ENCODE measurements at places on chromosomes 11 and 22.

GRCh38 chr22:44128958-44129618 lies 51.6 kb upstream of the PARVG start:
- DNase-seq, result no peak

- no peak for DNase-seq
Measured at GRCh38 chr11:129435499-129436245, 60.0 kb downstream of the BARX2 start.

DNA sequence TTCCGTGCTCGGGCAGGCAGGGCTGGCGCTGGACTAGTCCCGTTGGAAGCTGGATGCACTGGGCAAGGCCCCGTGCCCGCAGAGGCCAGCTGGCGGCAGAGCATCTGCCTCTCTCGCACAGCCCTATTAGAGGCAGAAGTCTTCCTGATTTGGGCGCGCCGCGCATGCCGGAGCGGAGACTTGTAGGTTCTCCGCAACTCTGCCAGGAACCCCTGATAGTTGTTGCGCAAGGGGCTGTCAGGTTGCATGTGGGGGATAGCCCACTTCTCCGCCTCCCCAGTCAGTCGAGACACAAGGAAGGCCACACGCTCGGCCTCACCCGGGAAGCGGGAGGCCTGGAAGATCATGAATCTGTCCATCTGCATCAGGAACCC lies 1.2 kb downstream of the RTL6 start:
- no peak for DNase-seq

- DNase-seq, result no peak
Measured at GRCh38 chr11:115164774-115165173, 339.4 kb downstream of the CADM1 start.

DNA sequence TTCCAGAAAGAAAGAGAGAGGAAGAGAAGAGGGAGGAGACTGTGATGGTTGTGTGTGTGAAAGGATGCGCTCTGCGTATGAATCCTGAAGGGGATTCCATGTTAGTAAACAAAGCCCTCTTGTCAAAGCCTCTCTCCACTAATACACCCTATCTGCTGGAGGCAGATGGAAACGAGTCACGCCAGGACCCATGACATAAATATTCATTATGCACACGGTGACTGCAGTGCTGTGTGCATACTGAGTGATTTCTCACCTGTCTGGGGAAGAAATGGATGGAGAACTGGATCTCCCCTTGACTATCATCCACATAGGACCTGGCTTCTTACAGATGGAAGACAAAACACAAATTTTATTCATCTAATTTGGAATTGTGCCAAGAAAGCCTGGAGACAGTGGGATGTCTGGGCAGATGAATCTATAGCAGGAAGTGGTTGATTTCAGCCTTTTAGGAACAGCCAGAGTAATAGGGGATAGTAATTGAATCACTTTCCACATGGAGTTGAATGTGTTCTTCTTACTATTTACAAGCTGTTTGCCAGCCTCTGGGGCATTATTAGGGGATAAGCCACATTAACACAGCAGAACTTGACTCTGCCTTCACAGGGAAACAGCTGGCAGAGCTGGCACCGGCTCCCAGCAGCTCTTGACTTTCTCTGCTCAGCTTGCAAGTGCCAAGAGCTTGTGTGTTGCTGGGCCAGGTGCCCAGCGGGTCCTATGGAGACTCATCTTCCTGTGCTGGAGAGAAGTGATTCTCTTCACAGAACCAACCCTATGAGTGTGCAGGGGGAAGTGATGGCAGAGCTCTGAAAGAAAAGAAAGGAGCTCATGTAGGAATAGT lies 9.0 kb downstream of the MTNR1B start:
- DNase-seq, result peak; percentile 16

GRCh38 chr11:10747733-10748132 lies 3.3 kb upstream of the CTR9 start:
- DNase-seq, result no peak

GRCh38 chr22:49849161-49850020 lies 4.3 kb upstream of the ZBED4 start:
- no peak for DNase-seq

GRCh38 chr11:21924262-21924661 lies 268.6 kb upstream of the ANO5 start:
- no peak for DNase-seq

- DNase-seq, result peak; percentile 44
Measured at GRCh38 chr22:35380537-35381423, at the start of gene HMOX1. TSS of gene HMOX1 (plus strand) at chr22:35381096. CDS start at chr22:35381174, 78 bp downstream.

GRCh38 chr11:73439002-73439843 lies 63.0 kb downstream of the RELT start:
- no peak for DNase-seq

- no peak for DNase-seq
Measured at GRCh38 chr22:43475549-43476076, 63.8 kb downstream of the MPPED1 start.

DNA sequence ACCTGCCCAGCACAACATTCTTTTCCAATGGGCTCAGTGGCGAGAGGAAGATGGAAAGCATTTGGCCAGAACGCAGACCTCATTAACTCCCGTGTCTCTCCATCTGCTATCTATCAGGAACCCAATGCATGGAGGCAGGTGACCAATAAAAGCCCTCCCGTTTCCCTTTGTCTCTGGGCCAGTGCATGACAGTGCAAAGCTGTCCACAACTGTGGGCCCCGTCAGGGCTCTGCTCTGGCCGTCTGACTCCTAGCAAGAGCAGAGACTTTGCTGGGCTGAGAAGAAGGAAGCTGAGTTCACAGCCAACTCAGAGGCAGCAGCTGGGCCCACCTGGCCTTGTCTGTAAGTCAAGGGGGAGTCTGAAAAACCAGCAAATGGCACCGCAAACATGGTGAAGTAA lies 177.8 kb downstream of the TENM4 start:
- no peak for DNase-seq

DNA sequence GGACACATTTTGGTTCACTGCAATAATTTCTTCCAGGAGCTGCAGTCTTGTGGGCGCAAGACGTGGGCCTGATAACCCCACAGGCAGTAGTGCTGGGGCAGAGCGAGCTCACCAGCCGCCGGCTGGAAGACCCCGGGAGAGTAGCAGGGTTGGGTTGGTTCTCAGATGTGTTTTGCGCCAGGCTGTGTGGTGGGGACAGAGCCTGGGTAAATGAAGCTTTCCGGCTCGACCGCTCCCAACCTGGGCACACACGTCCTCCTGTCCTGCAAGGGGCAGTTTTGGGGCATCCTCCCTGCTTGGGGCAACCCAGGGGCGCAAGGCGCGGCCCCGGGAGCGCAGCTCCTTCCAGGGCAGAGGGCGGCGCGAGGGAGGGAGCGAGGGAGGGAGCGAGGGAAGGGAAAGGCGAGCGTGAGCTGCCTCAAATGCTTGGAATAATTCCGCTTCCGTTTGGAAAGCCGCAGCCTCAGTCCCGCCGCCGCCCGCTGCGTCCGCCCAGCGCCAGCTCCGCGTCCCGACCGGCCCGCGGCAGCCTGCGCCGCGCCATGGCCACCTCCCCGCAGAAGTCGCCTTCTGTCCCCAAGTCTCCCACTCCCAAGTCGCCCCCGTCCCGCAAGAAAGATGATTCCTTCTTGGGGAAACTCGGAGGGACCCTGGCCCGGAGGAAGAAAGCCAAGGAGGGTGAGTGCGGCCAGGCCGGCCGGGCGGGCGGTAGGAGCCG lies at the start of gene PARVA:
PARVA (plus strand) TSS at position 466 of the 718 bp plus-strand sequence; CDS start at position 543, 77 bp downstream.
- no peak for DNase-seq

DNA sequence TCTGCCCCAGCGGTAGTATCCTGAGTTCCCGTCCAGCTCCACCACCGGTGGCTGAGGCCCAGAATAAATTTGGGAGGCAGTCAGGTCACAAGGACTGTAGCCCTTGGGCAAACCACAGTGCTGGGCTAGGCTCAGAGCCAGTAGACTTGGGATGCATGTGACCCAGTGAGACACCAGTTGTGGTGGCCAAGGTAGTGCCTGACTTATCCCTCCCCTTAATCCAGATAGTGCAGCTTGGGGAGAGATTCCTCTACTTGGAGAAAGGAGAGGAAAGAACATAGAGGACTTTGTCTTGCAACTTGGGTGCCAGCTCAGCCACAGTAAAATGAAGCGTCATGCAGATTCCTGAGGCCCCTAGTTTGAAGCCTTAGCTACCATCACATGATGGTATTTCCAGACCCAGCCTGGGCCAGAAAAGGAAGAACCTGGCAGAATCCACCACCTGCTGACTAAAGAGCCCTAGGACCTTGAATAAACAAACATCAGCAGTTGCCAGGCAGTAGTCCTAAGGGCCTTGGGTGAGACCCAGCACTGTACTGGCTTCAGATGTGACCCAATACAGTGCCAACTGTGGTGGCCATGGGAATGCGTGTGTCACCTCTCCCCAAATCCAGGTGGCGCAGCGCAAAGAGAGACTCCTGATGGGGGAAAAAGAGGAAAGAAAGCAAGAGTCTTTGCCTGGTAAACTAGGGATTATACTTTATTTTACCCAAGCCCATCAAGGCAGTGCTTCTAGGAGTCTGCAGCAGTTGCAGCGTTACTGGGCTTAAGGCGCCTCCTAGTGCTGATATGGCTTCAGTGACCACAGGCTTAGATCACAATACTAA lies 17.0 kb upstream of the DDX10 start:
- peak; percentile 32 for DNase-seq

- DNase-seq, result no peak
Measured at GRCh38 chr11:31160504-31161422, 208.8 kb downstream of the DCDC1 start.

GRCh38 chr11:112226831-112227401 lies 688 bp downstream of the PTS start:
- peak; percentile 14 for DNase-seq

DNA sequence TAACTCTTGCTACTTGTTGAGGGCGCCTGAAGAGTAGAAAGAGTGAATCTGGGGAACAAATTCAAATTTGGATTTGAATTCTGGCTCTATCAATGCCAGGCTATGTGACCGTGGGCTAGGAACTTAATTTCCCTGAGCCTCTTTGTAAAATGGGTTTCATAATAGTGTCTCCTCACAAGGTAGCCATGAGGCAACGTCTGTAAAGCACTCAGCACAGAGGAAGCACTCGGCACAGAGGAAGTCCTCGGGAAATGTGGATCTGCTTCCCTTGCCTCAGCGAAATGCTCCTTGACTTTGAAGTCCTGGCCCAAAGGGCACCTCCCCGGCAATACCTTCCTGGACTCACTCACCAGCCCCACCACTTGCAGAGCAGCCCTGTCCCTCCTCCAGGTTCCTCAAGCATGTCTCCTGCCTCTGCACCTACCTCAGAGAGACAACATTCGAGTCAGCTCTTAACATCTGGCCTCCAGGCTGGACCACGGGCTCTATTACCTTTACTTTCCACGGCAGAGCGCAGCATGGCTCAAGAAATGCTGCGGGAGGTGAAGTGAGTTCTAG lies 17.7 kb downstream of the CD6 start:
- DNase-seq, result no peak

DNA sequence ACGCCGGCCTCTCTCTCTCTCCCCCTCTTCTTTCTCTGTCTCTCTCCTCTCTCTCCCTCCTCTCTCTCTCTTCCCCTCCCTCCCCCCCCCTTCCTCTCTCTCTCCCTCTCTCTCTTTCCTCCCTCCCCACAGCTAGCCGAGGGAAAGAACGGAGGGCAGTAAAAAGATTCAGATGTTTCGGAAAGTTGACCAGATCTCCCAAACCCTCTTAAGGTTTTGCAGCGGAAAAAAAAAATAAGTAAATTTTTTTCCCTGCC lies 195 bp upstream of the ALX4 start:
- DNase-seq, result no peak

- DNase-seq, result no peak
Measured at GRCh38 chr11:128299132-128299726, 288.1 kb downstream of the ETS1 start.

- DNase-seq, result no peak
Measured at GRCh38 chr11:120054016-120054752, 83.7 kb downstream of the TRIM29 start.

- DNase-seq, result peak; percentile 20
Measured at GRCh38 chr11:60310407-60310998, 16.6 kb upstream of the MS4A6E start.

- DNase-seq, result no peak
Measured at GRCh38 chr11:95996621-95997235, 72.8 kb upstream of the MTMR2 start.

- DNase-seq, result no peak
Measured at GRCh38 chr11:3684819-3685172, 13.6 kb upstream of the CHRNA10 start.

All from forelimb muscle (tissue), 1 donor.